ENCODE measurements at places on chromosomes 12 and 14.

DNA sequence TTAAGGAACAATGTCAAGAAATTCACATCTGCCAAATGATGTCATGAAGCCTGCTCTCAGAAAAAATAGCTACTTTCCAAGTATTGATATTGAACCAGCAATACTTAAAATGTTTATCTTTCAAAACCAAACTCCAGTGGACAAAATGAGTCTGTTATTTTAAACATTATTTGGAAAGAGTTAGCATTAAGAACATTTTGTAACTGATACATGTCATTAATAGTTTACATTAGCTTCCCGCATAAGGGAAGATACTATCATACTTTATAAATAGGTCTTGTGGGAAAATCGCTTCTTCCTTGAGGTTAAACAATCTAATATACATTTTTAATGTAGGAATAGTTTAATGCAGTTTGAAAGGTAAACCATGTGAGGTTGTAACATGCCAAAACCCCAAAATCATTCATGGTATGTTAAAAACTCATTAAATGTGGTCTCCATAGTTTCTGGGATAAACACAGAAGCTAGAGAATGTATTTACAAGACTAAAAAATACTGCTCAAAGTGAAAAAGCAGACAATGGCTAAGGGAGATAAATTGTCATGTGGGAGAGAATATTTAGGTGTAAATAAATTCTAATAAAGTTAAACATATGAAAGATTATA, 73.4 kb upstream of the ATP2B1 start:
- no peak for DNase-seq

GRCh38 chr14:62692490-62693106, 352.7 kb downstream of the KCNH5 start:
- DNase-seq = no peak

- DNase-seq = no peak
These were observed 3.0 kb upstream of the TMEM120B start for GRCh38 chr12:121709478-121709961.

DNA sequence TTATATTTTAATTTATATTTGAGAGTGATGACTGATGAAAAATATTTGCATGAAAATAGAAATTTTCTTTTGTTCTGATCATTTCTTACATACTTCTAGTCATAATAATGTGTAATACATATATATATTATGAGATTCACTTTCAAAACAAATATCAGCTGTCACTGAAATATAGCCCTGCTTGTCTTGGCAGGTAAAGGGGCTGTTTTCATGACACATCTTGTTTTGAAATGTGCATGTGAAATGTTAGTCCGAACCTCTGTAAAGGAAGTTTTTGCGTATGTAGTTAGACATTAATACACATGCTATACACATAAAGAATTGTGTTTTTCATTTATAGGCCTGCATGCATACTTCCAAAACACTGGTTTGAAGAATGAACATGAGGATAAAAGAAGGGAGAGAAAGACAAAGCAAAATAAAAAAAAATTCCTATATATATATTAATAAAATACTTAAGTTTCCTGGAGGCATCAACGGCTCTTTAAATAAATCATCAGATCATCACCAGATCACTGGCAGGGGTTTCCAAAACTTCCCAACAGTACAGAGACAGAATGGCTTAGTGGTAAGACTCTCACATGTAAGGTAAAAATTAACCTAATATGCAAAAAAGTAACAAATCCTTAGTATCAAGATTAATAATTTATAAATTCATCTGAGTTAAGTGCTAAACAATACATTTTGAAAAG, 60.1 kb downstream of the SEL1L start:
- DNase-seq = no peak

GRCh38 chr14:92963301-92964123, 40.6 kb downstream of the CHGA start:
- no peak for DNase-seq

- DNase-seq = no peak
These were observed 511 bp downstream of the ANO6 start for GRCh38 chr12:45216230-45216982.

GRCh38 chr12:71896205-71896882, 42.3 kb upstream of the TPH2 start:
- no peak for DNase-seq

GRCh38 chr14:92495027-92495426, 18.6 kb upstream of the RIN3 start:
- DNase-seq = peak; percentile 59

DNA sequence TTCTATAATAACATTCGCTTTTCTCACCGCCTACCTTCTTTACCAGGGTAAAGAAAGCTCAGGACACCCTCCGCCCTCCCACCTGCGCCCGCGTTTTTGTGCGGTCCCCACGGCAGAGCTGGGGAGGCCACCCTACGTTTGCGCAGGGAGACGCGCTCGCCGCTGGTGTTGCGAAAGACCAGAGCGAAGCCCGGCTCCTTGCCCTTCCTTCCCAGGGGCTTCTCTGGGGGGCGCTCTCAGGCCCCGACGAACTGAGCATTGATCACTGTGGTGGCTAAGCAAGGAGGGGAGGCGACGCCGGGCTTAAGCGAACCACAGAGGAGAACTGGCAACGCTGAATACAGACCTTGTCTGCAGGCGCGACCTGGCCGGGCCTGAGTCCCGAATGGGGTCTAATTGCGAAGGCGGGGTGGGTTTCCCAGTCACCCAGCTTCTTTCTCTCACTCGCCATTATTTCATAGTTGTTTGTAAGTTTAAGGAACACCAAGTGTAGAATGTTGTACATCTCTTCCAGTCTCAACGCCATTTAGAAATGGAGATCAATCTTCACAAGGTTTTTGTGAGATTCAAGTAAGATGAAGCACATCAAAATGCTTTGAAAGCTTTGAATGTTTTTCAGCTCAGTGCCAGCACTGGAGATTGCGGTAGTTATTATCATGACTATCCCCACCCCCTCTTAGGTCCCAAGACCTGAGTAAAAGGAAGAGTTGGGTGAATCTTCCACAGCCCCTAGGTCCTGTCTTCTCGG, 1.7 kb upstream of the NKX2-1 start:
- DNase-seq = no peak

- DNase-seq = peak; percentile 55
These were observed 49.5 kb upstream of the GNPNAT1 start for GRCh38 chr14:52840877-52841276.

GRCh38 chr12:81953541-81953940, 194.4 kb upstream of the PPFIA2 start:
- no peak for DNase-seq

GRCh38 chr12:126051611-126052107, 986.4 kb downstream of the AACS start:
- no peak for DNase-seq

- no peak for DNase-seq
These were observed 301.1 kb downstream of the ZFP36L1 start for GRCh38 chr14:68491793-68492192.

DNA sequence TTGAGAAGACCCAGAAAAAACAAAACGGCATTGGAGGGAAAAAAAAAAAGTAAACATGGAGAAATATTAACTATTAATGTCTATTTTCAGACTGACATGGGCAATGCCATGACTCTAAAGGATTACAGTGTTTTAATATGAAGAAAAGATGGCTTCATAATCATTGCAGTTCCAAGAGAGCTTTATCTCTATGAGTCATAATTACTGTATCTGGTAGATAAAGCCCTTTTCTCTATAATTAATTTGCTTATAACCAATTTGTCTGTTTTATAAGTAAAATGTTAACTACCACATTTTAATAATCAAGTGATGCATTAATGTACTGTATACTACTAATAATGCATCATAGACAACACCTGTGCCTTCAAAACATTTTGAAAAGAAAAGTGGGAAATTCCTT, 59.7 kb downstream of the CLIP1 start:
- DNase-seq = no peak

GRCh38 chr12:67988601-67989021, 636 bp upstream of the IFNG-AS1 start:
- no peak for DNase-seq

DNA sequence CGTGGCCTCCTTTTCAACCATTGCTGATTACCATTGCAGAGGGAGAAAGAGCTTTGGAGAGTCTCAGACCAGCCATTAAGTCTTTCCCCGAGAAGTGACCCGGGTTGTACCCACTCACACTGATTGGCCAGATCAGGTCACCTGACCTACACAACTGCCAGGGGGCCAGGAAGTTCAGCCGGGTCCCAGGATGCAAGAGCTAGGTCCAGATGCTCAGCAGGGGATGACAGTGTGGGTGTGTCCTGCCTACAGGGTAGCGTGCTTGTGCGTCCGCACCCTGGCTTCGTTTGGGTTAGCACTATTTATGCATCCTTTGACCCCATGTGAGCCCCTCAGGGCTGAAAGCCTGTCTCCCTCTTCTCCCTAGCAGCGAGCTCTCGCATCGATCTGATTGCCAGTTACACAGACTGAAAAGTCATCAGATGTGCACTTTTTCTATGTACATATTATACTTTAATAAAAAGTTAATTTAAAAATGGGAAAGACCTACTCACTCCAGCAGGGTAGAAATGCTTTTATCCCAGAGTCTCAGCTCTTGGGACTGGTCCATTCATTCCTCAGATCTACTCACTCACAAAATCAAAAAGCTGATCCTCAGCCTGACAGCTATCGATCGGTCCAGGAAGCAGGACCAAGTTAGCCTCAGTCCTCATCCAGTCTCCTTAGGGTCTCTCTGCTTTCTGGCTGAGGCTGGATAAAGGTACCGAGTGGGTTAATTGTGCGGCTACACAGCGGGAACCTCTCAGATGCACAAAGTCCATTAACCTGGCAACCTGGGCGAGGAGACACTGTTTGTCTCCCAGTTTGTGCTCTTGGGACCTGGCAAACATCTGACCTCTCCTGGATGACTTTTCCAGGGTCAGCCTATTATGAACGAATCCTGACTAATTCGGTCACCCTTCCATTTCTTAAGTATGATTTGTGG, 68.0 kb downstream of the SERPINA3 start:
- DNase-seq = no peak

DNA sequence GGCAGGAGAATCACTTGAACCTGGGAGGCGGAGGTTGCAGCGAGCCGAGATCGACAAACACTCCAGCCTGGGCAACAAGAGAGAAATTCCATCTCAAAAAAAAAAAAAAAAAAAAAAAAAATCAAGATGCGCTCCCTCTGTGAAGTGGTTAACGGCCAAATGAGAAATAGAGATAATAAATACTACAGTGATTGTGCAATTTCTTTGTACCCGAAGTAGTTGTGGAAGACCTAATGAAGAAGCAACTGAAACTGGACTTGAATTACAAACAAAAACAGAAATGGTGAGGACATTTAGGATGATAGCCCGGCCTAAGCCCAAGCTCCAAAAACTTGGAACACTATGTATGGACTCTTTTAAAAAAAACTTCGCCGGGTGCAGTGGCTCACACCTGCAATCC, 44.2 kb upstream of the CDK17 start:
- DNase-seq = no peak

DNA sequence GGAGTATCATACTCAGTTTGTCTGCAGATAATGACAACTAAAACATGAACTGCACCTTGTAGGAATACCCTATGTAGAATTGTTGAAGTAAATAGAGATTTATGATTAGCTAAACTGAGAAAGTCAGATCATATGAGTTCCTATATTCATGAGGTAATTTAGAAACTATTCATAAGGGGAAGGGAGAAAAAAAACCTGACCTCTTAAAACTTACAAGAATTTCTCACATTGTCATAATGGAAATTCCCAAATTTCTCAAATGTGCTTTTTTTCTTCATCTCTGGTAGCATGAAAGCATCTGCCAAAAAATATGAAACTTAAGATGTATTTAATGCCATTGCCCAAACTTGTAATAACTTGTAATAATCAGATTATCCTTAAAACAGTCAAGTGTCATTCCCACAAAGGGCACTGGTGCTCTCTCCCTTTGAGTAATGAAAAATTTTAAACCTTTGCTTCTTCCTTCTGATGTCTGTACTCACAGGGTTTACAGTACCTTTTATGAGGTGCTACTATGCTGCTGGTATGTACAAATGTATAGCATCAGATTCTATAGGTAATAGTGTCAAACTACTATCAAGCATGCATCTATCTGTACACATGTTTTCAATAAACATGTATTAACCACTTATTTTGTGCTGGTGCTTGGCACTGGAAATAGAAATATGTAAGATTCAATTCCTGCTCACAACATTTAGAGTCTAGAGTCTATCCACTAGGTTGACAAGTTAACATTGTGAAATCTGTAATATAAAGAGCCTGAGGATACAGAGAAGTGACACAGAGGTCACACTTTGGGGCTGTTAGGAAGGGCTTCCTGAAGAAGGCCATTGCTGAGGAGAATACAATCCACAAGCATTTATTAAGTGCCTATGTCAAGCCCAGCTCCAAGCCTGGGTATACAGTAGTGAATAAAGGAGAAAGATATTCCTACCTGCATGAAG, 17.4 kb upstream of the DRAM1 start:
- DNase-seq = no peak
